ENCODE measurements at places on chromosomes 7 and 10.

DNA sequence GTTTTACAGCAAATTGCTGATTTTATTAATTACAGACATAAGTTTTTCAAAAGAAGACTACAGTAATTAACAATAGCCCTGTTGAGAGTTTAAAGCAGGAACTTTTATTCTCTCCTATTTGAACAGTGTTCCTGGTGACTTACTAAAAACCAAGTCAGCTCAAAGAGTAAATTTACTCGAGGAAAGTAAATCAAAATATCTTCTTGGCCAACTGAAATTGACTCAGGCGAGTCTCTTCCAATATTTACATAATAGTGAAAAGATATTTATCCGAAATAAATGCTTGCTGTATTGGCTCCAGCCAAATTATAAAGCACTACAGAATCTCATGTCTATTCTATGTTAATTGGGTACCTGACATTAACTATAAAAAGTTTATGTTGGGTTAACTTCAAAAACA is 13.2 kb downstream of the CYTH3 start:
- no peak for DNase-seq

GRCh38 chr7:111758332-111758731 is 196.0 kb upstream of the IMMP2L start:
- DNase-seq, result no peak

DNA sequence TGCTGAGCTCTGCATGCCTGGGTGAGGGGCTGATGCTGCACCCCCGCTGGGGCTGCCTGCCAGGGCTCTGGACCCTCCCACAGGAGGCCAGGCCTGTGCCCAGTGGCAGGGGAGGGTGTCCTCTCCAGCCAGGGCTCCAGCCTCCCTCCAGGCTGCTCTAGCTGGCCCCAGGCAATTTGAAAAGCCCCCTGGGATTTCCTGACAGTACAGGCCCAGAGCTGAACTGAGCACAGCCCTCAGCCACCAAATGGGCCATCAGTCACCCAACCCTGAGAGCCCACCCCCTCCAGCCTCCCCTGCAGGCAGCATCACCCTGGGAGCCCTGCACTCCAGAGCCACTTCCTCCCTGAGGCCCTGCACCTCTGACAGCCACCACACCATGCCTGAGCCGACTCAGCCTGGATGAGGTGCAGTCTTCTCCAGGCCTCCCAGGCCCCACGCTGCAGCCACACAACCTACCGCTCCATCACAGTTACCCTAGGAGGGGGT is 101.8 kb upstream of the RET start:
- DNase-seq, result no peak

DNA sequence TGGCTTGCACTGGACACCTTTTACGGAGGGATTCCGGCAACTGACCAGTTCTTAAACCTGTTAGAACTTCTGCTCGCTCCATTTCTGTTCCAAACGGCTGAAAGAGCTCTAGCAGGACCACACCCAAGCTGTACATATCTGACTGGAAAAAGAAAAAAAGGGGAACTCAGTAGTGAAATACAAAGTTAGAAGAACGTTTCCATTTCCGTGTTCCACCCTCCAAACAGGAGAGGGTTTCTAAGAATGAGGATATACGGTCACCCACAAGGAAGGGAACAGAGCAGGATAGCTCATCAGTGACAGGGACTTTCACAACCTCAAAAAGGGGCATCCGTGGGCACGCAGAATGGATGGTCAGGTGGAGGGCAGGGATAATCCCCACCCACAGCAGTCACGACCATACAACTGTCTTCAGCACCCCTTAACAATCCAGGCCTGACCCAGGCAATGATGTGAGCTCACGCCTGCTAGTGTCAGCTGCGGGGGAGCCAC is 4.3 kb upstream of the ANKRD61 start:
- DNase-seq, result no peak

- no peak for DNase-seq
Observed at GRCh38 chr10:74983383-74983782, 128.1 kb upstream of the SAMD8 start.
